Activated T-cell treated with anti-CD3 and anti-CD28 coated beads, Interleukin-2, amount 50 U/mL, for 4 hours (primary cell): ENCODE measurements at places on chromosomes 7 and 10.

- no peak for DNase-seq
Measured at GRCh38 chr10:82889728-82890127, 1014.7 kb downstream of the NRG3 start.

DNA sequence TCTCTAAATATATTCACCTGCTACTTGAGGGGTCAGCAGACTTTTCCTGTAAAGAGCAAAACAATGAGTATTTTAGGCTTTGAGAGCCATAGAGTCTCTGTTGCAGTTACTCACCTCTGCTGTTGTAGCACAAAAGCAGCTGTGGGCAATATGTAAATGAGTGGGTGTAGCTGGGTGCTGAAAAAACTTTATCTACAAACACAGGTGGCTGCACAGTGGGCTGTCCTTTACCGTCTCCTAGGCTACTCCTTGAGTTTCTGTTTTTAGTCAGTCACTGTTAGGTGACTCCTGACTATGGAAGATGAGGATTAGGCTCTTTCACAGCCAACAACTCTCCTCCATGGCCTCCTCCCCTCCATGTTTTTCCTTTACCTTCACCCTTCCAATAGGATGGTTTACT, 286.1 kb upstream of the C7orf33 start:
- no peak for DNase-seq

- DNase-seq, result no peak
Measured at GRCh38 chr7:91843831-91844230, 36.7 kb downstream of the MTERF1 start.

DNA sequence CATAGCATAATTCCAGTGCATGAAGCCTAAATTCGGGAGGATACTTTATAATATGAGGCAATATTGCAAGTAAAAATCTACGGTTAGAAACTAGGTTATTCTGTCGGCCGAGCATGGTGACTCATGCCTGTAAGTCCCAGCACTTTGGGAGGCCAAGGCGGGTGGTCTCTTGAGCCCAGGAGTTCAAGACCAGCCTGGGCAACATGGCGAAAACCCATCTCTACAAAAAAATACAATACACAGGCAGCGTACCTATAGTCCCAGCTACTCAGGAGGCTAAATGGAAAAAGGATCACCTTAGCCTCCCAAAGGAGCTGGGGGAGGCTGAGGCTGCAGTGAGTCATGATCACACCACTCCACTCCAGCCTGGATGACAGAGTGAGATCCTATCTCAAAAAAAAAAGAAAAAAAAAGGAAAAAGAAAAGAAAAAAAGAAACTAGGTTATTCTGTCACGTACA, 14.2 kb downstream of the SKAP2 start:
- no peak for DNase-seq

- DNase-seq, result no peak
Measured at GRCh38 chr10:79321951-79322350, 25.3 kb upstream of the PPIF start.

DNA sequence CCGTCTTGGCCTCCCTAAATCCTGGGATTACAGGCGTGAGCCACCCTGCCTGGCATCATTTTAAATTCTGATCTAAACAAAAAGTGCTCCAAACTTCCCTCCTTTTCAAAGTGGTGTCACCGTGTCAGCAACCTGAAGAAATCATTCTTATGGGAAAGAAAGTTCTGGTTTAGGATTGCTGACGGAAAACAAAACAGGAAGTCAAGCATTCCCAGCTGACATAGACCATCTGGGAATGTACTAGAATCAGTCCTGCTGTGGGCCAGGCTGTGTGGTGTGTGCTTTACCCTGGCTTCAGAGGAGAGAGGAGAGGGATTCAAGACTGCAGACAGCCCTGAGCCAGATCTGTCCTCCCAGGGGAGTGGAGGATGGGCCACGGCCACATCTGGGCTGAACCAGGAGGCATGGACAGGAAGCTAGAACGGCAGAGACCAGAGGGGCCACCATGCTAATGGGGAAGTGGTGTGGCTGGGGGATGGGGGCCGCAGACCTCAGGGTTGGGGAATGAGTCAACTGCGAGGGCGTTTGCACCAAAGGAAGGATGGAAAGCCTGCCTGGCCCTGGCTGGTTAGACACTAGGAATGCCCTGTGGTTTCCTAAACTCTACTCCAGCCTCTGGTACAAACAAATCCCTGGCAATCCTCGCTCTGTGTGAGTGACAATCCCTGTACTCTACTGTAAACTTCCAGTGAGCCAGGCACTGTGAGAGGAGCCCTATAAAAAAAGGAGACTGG, 16.7 kb upstream of the CLIP2 start:
- no peak for DNase-seq

DNA sequence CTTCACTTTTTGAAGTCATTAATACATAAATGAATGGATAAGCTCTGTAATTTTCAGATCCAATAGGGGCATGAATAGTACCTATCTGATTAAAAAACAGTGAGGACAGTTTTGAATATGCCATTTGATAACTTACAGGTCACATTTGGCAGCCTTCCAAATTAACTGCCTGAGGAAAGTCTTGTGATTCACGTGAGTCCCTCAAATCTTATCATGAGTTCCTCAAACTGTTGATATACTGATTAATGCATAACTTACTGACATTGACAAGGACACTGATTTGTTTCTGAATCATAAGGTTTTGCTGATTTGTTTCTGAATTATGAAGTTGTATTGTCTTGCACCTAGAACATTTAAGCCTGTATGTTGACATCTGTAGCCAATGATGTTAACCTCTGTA, 55.1 kb downstream of the ANKMY2 start:
- DNase-seq, result no peak

- no peak for DNase-seq
Measured at GRCh38 chr10:23630885-23631284, 192.0 kb downstream of the OTUD1 start.

DNA sequence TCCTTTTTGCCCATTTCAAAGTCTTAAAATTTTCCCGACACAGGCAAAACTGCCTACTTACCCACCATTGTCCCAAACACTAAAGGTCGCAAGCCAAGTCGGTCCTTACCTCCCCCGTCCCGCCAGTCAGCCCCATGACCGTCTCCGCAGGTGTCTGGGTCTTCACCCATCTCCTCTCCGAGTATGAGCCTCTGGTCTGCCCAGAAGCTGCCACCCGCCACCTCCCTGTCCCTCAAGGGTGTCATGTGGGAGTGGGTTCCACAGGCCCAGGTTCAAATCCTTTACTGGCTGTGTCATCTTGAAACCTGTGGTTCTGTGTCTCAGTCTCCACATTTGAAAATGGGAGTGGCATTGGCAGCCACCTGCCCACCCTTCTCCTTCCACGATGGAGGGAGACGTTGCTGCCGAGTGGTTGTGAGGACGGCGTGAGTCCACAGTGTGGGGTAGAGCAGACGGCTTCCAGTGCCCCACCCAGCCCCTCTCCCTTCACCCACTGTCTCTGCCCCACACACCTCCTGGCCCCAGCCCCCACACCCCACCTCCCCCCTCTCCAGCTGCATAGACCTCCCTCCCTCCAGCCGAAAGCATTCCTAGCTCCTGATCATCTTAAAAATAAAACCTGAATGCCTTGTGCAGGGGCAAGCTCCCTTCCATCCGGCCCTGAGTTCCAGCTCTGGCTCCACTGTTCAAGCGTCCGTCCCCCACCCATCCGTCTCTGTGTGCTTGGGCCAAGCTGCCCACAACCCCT, 35.3 kb downstream of the FOXL3 start:
- DNase-seq, result no peak

DNA sequence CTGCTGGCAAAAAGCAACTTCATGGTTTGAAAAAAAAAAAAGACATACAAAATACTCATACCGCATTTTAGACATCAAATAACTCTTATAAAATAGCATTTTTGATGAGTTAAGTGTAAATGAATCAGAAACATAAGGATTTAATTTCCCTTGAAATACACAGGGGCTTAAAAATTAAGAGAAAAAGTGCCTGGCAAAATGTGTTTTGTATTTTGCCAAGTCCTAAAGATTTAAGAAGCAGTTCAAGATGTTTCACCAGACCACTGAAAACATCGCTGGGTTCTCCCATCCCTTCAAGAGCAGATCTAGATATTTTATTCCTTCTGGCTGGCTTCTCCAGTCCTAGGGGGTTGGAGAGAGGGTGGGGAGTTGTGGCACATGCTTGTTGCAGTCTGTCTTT, 396.4 kb downstream of the INHBA start:
- DNase-seq, result no peak

DNA sequence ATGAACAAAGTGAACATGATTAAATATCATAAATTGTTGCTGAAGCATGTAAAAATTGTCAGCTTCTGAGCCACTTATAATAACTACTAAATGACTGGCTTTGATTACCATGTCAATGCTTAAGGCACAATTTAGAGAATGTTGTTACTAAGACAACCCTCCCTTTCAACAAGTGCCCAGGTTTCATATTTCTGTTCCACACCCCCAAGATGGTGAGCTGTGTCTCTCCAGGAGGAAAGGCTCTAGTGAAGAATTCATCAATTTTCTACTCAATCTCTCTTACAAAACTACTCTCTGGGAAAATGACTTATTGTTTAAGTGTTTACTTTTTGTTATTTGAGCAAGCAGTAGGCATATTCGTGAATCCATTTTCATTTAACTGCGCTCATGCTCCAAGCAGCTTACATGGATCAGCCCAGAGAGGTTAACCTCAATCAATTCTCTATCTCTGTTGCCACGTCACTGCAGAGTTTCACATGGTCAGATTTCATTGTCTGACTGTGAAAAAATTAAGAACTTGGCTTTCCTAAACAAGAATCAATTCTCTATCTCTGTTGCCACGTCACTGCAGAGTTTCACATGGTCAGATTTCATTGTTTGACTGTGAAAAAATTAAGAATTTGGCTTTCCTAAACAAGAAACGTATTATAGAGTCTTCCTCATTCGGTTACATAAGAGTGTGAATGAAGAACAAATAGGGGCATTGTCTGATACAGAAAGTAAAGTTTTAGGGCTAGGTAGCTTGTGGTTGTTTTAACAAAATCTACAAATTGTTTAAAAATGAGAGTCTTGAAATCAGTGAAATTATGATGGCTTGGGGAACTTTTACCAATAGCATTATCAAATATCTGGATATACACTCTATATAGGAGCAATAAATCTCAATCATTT, 49.7 kb downstream of the CCDC71L start:
- no peak for DNase-seq

DNA sequence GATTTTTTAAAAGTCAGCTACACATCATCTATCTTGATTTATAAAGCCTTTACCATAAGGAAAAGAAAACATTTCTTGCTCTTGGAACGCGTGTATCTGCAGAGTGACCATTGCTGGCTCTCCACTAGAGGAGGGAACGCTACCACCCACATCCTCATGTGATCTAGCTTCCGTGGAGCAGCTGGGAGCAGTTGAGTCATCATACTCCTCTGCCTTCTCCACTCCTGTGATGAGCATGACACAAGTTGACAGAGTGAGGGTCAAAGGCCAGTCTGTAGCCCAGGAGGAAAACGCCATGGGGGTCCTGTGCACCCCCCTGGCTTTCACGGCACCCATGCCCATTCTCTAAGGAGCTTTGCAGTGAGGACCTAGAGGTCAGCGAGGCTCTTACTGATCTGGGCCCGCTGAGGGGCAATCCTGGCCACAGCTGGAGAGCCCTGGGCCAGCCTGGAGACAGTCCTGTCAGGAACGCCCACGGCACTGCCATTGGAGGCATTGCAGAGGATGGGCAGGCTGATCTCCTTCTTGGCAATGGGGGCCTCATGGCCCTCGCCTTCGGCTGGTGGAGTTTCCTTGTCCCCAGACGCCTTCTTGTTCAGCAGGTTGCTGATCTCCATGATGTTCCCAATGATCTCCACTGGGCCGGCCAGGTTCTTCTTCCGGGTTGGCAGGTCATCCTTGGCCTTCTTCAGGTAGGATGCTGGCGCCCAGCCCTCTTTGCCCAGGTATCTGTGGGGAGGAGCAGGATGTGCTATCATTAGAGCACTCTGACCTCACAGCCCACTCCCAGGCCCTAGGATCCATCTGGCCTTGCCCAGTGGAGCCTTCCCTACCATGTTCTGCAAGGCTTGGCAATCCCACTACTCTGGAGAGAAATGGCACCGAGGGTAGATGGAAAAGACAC, 119.2 kb downstream of the NEURL1 start:
- DNase-seq, result no peak

DNA sequence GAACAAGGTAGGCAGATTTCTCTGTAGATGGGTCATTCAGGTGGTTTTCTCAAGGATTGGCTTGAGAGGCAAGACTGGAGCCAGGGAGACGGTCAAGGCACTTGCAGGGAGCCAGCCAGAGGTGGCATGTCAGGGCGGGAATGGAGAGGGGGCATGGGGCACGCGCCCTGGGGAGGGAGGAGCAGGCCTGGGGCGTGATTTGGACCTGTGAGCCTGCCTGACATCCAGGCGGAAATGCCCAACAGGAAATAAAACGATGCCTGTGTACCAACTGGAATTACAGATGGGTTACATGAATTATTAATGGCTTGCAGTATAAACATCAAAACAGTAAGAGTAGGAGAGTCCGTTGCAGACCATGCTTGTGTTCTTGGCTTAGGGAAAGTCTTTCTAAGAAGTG, 8.6 kb upstream of the SUN1 start:
- no peak for DNase-seq
